CD4-positive, alpha-beta T cell treated with Interferon alpha-2 for 1 hour (primary cell): ENCODE measurements at places on chromosomes 7 and 10.

DNA sequence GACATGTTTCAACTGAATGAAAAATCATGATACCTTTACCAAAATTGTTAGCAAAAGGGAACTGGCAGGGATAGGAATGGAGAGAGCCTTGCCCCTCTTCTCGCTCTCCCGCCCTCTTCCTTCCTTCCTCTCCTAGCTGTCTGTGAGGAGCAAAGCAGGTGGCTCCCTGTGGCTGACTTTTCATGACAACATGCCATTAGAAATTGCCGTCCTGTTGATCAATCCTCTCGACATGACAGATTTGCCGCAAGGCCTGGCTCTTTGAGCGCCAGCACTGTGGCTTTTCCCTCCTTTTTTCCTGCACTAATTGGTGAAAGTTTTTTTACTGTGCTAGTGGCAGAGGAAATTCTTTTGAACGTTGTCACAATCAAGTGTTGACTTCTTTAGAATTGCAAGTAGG, 171.1 kb downstream of the TCF7L2 start:
- no peak for DNase-seq

- DNase-seq = no peak
Measured at GRCh38 chr10:94172332-94172731, 178.6 kb downstream of the PLCE1 start.

GRCh38 chr7:75875113-75876080, 3.4 kb upstream of the RHBDD2 start:
- DNase-seq = no peak

DNA sequence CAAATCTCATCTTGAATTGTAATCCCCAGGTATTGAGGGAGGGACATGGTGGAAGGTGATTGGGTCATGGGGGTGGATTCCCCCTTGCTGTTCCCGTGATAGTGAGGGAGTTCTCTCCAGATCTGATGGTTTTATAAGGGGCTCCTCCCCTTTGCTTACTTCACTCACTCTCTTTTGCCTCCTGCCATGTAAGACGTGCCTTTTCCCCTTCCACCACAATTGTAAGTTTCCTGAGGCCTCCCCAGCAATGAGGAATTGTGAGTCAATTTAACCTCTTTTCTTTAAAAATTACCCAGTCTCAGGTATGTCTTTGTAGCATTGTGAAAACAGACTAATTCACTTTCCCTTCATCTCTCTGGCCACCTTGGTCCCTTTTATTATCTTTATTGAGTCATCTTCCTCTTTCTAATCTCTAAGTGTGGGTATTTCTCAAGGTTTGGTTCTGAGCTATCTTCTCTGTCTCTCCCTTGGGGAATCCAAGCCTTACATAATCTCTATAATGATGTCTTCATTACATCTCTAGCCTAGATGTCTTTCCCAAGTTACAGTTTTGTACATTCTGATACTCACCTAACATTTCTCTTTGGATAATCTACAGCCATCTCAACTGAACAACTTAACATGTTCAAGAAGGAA, 99.1 kb upstream of the JCAD start:
- no peak for DNase-seq

- DNase-seq = no peak
Measured at GRCh38 chr10:78044699-78045098, 11.0 kb downstream of the RPS24 start.

DNA sequence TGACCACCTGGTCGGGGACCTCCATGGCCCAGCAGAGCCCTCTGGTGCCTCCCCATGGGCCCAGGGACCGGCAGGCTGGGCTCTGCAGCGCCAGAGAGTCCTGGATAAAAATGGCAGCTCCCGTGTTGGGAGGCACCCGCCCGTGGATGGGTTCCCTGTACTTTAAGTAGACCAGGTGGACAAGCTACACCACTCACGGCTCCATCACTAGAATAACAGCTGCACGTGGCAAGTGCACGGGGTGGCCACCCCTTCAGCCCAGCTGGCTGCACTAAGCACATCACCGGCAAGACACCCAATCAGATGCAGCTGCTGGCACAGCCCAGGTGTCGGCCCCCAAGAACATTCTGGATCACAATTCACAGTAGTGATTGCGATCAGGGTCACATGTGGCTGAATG, 69.8 kb downstream of the DIP2C start:
- DNase-seq = no peak

- no peak for DNase-seq
Measured at GRCh38 chr10:36067748-36068147, 425.7 kb upstream of the FZD8 start.

- no peak for DNase-seq
Measured at GRCh38 chr7:148871030-148871429, 13.1 kb downstream of the EZH2 start.

DNA sequence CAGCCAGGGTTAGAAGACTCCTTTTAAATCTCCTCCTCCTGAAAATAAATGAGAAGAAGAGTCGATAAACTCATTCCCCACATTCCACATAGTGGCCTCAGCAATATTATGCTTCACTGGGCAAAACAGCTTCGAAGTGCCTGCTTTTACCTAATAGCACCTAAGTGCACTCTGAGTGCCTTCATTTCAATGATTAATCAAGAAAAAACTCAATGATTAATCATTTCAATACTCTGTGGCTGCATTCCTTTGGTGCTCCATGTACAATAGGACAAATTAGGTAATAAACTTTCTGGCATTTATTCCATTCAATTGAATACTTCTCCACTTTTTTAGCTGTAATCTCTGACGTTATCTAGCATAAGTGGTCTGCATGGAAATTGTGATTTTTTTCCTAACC, 174.6 kb downstream of the CCDC71L start:
- no peak for DNase-seq

GRCh38 chr7:120436487-120437060, 163.6 kb downstream of the KCND2 start:
- no peak for DNase-seq
